ENCODE measurements at places on chromosomes 3 and 15.

GRCh38 chr3:79161941-79162340, 605.9 kb downstream of the ROBO1 start:
- DNase-seq = no peak

DNA sequence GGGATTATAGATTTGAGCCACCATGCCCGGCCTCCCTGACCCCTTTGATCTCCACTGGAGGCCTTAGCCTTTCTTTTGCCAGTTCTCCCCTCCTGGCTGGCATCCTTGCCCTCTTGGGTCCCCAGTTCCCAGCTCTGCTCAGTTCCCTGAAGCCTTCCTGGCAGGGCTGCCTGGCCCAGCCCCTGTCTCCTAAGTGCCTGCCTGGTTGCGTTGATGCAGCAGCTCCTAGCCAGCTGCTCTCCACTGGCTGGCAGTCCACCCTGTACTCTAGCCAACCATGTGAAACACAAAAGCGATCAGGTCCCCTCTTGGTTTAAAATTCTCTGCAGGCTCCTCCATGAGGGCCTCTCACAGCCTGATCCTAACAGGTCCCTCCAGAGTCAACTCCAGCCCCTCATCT, 184.7 kb downstream of the RAB11A start:
- no peak for DNase-seq

DNA sequence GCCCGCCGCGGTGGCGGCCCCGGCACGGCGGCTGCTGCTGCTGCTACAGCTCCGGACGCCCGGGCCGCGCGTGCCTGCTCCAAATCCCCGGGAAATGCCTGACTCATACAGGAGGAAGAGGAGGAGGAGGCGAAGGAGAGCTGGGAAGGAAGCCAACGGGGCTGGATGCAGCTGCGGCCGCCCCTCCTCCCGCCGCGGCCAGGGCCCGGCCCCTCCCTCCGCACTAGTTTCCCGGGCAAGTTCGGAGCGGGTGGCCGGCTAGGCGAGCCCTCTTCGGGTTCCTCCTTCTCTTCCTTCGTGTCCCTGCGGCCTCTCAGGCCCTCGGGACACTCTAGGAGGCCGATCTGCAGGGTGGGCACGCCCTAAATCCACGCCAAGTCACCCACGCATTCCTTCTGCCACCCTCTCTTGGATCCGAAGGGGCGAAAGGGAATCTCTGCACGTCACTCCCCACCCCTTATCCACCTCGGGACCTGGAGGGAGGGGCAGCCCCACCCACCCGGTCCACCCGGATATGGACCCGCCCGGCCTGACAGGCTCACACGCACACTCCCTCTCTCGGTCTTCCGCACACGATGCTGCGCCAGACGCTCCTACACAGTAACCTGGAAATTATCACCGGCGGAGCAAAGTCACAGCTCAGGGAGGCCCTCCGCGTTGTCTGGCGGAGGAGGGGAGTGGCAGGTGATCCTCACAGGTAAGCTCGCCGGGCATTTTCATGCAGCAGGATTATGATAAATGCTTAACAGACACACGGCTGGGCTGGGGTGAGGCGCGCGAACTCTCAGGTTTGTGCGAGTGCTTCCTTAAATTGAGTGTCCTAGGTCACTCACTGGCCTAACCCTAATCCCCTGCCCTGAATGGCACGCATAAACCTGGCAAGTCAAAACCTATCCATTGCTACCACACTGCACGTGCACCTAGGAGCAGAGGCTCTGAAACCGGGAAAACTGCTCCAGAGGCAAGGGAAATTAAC, at the start of the genes OSBPL10 and ZNF860:
TSS of gene OSBPL10 (minus strand) at position 57 of the 976 bp plus-strand sequence. CDS start 83 bp downstream, outside the sequence.
TSS of gene ZNF860 (plus strand) at position 545 of the 976 bp plus-strand sequence. CDS start 7,330 bp downstream, outside the sequence.
- DNase-seq = peak; percentile 13

DNA sequence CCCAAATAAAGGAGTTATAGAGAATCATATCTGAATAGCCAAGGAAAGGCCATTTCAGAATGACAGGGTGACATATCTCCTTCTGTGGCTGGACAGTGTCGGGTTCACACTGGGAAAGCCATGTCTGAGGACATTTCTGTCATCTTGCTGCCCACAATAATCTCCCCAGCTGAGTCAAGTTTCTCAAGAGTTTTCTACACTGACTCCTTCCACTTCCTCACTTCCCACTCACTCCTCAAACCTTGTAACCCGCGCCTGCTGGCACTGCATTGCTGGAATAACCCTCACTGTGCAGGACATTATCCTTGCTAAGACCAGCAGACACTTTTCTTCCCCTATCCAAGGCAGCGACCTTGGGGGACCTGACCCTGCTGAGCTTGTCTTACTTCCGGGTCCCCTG, 5.3 kb upstream of the INSYN1 start:
- no peak for DNase-seq

DNA sequence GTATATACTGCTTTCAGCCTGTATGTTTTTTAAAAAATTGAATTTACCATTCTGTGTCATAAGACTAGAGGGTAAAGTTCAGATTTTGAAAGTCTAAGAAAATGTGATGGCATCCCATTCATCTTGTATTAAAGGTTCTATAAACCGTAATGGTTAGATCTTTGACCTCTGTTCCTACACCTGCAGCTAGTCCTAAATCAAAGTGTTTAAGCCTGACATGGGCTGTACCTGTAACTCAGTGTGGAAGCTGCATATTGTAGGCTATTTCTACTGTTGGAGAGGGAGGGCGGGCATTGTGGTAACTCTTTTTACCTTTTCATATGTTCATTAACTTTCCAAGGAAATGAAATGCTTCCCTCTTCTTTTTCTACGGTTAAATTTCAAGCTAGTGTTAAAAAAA, 53.9 kb downstream of the ARHGEF26 start:
- no peak for DNase-seq

- DNase-seq = no peak
These were observed 286.6 kb downstream of the PTPRG start for GRCh38 chr3:61847784-61848462.

GRCh38 chr15:42057799-42058646, 36.3 kb downstream of the PLA2G4D start:
- DNase-seq = no peak
